ENCODE measurements at places on chromosomes 4 and X. TPM values are rescaled to one million over a fixed set of nuclear protein-coding genes. Genes with fewer than 3 reads are reported as not detected.
A peak's percentile ranks its signal among the peaks of the same experiment; 100 is the strongest.

DNA sequence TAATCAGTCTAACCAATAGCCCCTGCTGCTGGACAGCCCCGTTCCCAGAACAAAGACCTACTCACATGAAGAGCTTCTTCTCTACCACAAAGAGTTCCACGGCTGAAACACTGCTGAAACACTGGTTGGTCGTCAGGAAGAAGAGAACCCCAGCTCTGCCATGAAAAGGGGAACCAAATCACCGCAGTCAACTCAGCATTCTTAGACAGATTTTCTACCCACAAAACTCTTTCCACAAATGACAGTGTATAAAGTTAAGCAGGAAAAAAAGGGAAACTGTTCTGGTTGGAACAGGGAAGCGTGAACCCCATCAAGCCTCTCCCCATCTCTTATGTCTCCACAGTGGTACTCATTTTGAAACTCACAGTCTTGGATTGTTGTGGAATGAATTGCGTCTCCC, 57.3 kb downstream of the ABCG2 start:
- H3K27ac ChIP-seq: no peak overlapping the region
- no peaks in the 10 kb centered on the region for H3K27me3 ChIP-seq
- no peaks in the 10 kb centered on the region for H3K36me3 ChIP-seq
- H3K4me1 ChIP-seq: no peaks in the 10 kb centered on the region
- no peak for DNase-seq

DNA sequence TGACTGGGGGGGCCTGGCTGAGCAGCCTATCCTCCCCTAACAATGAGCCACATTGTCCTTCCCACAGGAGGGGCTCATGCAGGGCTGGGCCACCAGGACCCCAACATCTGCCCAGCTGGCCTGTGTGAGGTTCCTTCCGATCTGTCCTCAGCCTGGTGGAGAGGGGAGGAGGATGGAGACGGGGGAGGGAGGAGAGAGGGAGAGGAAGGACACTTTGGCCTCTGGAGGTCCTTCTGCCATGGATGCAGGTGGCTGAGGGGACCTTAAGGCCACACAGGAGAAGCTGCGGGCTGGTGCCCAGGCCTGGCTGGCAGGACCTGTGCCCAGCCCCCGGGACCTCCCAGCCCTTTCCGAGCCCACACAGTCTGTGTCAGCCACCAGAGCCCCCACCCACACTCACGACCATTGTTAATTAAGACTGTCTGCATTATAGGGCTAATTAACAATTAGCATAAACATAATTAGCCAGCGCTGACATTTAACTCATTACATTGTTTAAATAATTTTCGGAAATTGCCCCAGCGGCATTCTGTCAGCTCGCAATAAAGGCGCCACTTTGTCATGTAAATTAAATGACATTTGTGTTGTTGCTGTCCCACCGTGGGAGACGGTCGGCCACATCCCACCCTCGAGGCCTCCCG, 53.0 kb upstream of the NKX1-1 start:
- no peak overlapping the region for H3K27ac ChIP-seq
- DNase-seq: no peak
- no peaks in the 10 kb centered on the region for H3K36me3 ChIP-seq

DNA sequence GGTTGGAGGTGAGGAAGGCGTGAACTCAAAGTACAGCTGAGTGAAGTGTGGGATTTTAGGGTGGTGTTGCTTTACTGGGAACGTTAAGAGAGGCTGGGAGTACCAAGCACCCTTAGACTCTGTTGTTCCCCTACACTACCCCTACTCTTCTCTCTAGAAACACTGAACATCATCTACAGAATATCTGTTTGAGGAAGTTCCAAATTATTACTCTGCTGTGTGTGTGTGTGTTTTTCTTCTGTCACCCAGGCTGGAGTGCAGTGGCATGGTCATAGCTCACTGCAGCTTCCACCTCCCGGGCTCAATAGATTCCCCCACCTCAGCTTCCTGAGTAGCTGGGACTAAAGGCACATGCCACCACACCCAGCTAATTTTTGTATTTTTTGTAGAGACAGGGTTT, 76.7 kb upstream of the AP1S2 start:
- no peaks in the 10 kb centered on the region for H3K27me3 ChIP-seq
- H3K36me3 ChIP-seq: no peaks in the 10 kb centered on the region
- no peak overlapping the region for H3K27ac ChIP-seq
- no peak overlapping the region for H3K4me3 ChIP-seq

GRCh38 chrX:78886550-78886949, 58.6 kb upstream of the P2RY10 start:
- no peaks in the 10 kb centered on the region for H3K4me1 ChIP-seq
- no peaks in the 10 kb centered on the region for H3K36me3 ChIP-seq
- DNase-seq: no peak
- no peak overlapping the region for H3K4me3 ChIP-seq

PTPN13 gene
- total RNA-seq: 66.3 TPM

MFAP3L gene
- total RNA-seq: 2.2 TPM

DNA sequence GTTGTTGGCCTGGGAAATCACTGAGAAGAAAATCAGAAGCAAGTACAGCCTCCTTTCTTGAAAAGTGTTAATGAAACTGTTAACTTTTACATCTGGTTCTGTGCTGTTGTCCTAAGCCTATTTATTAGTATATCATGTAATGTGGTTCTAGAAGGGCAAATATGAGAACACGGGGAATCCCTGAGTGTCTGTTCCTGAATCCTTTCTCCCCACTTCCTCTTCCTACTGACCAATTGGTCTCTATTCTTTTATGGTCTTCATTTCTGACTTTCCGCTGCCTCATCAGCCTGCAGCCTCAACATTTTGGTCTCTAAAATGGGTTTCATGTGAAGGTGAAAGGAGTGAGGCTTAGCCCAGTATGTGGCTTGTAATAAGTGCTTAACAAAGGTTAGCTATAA, 159.9 kb upstream of the MAMLD1 start:
- H3K4me1 ChIP-seq: no peaks in the 10 kb centered on the region
- no peak for DNase-seq
- H3K27me3 ChIP-seq: no peaks in the 10 kb centered on the region
- H3K4me3 ChIP-seq: no peak overlapping the region
- no peaks in the 10 kb centered on the region for H3K36me3 ChIP-seq

DNA sequence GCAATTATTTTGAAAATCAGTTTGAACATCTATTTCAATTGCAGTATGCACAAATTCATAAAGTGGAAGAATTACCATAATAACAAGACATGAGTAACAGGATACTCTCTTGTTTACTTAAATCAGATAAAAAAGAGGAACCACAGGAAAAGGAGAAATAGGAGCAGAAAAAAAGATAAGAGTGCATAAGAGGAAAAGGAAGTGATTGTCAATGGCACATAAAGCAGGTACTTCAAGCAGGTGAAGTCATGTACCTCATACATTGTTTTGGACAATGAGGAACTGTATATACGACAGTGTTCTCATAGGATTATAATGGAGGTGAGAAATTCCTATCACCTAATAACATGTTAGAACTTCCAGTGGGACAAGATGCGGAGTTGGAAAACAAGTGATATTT, 334.5 kb upstream of the PCDH7 start:
- H3K27me3 ChIP-seq: no peaks in the 10 kb centered on the region
- no peaks in the 10 kb centered on the region for H3K36me3 ChIP-seq
- no peak overlapping the region for H3K27ac ChIP-seq
- H3K4me3 ChIP-seq: no peak overlapping the region
- H3K4me1 ChIP-seq: no peaks in the 10 kb centered on the region

GRCh38 chr4:138087066-138087719, 155.0 kb downstream of the SLC7A11 start:
- DNase-seq: no peak
- no peaks in the 10 kb centered on the region for H3K36me3 ChIP-seq
- H3K4me1 ChIP-seq: no peaks in the 10 kb centered on the region
- no peak overlapping the region for H3K27ac ChIP-seq
- no peak overlapping the region for H3K4me3 ChIP-seq
- H3K27me3 ChIP-seq: no peaks in the 10 kb centered on the region

DNA sequence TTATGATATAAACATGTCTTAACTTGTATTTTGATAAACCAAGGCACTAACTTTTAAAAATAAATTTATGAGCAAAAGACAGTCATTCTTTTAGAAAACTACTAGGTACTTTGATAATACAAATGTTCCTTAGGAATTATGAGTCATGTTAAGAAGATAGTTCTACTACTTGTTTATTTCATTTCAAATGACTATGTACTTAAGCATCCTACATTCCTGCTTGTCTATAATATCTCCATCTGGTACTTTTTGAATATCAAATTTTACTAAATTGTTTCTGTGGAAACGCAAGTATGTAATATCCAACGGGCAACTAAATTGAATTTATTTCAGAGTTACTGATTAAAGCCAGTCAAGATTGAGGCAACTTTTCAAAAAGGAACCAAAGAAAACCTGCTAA, 61.8 kb downstream of the CAMK2D start:
- no peaks in the 10 kb centered on the region for H3K36me3 ChIP-seq
- no peak overlapping the region for H3K27ac ChIP-seq
- no peak for DNase-seq
- H3K27me3 ChIP-seq: no peaks in the 10 kb centered on the region
- no peak overlapping the region for H3K4me3 ChIP-seq

DNA sequence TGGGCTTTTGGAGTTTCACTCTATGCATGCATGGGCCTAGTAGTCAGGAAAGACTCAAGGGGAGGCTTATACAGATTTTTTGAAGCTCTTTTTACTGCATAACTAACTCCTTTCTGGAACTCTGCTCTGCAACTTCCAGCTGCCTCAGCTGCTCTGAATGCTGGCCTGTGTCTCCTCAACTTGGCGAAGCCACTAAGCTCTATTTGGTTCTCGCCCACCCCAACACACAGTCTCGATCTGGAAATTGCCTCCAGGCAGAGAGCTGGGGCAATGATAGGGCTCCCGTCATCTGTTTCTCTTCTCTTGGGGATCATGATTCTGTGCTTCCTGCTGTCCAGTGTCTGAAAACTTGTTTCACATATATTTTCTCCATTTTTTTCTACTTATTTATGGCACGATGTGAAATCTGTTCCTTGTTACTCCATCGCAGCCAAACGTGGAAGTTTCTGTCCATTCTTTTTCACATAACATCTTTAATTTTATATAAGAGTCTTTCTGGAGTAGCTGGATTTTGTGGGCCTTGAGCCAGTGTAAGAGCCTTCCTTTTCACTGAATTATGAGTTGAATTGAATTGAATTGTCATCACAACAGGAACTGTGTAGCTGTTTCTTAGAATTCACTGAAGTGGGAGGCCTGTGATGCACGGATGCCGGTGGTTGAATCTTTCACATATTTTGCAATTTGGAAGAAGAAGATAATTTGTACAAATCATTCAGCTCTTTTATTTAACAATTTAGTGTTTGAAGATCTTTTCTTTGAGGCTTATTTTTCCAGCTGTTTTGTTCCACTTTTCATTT, 9.0 kb downstream of the ZNF275 start:
- no peak overlapping the region for H3K27ac ChIP-seq
- no peak for DNase-seq
- no peak overlapping the region for H3K4me3 ChIP-seq
- H3K4me1 ChIP-seq: no peaks in the 10 kb centered on the region

GRCh38 chrX:10619425-10620046, 849 bp downstream of the MID1 start:
- no peaks in the 10 kb centered on the region for H3K27me3 ChIP-seq
- H3K27ac ChIP-seq: peak overlapping the region; percentile 81
- no peak for DNase-seq

- H3K4me3 ChIP-seq: no peak overlapping the region
- no peaks in the 10 kb centered on the region for H3K36me3 ChIP-seq
- no peak for DNase-seq
- H3K27ac ChIP-seq: no peak overlapping the region
These were observed 144.6 kb upstream of the IGFBP7 start for GRCh38 chr4:57254754-57255153.

DNA sequence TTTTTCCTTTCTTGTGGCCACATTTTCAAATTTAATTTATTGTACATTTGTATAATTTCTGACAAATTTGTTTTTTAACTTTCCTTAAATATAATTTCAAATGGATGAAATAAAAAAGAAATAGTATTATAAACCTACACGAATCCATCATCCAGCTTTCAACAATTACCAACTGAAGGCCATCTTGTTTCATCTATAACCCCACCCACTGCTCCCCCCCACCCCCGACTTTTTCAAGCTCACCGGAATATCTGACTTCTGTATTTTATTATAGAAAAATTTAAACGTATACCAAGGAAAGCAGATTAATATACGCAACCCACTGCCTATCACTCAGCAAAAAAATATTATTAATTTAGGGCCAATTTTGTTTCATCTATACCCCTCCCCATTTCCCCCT, 1.1 kb downstream of the MORF4L2 start:
- peak overlapping the region; percentile 46 for H3K4me3 ChIP-seq
- H3K27ac ChIP-seq: peak overlapping the region; percentile 95
- no peaks in the 10 kb centered on the region for H3K4me1 ChIP-seq
- H3K27me3 ChIP-seq: no peaks in the 10 kb centered on the region

DNA sequence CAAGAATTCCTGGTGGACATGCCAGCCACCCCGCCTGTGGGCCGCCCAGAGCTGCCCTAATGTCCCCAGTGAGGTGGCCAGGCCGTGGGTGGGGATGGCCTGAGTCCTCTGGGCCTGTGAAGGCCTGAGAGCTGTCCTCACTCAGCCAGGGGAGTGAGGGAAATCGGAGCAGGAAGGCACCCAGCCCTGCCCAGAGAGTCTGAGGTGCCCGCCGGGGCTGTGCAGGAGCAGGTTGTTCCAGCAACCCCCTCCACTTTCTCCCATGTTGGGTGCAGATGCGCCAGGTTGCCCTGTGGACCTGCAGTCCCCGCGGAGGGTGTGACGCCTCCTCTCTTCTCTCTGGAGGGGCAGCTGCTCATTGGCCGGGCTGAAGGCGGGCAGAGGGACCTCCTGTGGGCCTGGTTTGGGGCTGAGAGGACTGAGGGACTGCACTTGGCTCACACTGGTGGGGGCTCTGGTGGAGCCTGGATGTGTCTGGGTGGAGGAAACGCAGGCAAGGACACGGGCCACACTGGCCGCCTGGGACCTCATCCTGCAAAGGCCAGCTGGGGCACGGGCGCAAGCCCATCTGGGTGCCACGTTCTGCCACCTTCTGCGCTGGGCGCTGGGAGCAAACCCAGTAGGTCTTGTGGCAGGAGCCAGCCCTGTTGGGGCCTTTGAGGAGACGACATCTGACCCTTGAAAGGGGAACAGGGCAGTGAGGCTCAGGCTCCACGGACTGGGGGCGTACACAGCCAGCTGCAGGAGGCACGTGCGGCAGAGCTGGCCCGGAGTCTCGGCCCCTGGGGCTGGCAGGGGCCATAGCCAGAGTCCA, 14.0 kb downstream of the DOK7 start:
- H3K27ac ChIP-seq: no peak overlapping the region
- H3K36me3 ChIP-seq: no peaks in the 10 kb centered on the region
- H3K4me1 ChIP-seq: no peaks in the 10 kb centered on the region

CT45A9 gene
- total RNA-seq: not detected

Data from vagina (tissue), 2 donors.